Activated CD8-positive, alpha-beta memory T cell treated with anti-CD3 and anti-CD28 coated beads, Interleukin-2, amount 10 ng/mL, durations not matched to agents 7 days and 5 days (primary cell): ENCODE measurements at places on chromosomes 11 and 22.

DNA sequence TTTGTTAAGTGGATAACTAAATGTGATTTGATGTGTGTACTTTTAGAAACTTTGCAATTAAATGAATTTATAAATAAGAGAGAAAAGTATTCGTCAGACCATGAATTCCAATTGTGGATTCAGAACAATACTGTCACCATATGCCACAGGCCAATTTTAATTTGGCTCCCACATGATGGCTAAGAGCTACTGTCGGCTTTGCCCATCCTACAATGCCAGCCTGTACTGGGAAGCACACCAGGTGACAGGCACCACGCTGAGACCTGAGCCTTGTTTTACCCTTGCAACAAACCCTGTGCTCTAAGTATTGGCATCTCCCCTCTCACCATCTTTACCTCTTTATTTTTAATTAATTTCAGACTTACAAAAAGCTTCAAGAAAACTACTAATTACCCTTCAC is 14.0 kb downstream of the RAB30 start:
- H3K4me1 ChIP-seq = peaks cover 62% of the 10 kb centered on the region
- H3K27ac ChIP-seq = no peak overlapping the region
- H3K36me3 ChIP-seq = peaks cover 32% of the 10 kb centered on the region
- DNase-seq = no peak
- H3K4me3 ChIP-seq = no peak overlapping the region

DNA sequence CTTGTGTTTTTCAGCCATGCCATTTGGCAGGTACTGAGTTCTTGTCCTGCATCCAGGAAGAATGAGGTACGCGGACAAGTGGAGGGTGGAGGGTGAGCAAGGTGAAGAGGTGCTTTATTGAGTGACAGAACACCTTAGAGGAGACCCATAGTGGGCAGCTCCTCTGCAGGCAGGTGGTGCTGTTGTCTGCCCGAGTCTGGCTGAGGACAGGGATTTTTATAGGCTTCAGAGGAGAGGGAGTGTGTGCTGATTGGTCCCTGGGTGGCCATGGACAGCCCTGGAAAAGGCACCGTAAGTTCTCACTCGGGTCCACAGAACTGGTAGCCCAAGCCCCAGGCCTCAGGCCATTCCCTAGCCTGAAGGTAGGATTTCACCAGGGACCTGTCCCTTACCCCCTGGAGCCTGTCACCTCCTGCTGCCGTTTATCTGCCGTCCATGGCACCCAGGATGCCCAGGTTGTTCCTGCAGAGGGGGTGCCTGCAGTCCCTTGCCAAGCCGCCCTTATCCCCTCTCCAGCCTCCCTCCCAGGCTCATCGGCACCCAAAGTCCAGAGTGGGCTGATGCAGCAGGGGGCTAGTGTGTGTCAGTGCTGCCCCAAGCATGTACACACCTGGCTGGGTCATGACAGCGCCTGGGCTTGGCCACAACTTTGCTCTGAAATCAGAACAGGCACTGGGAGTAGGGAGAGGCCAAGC is 213.6 kb downstream of the LRRC4C start:
- no peaks in the 10 kb centered on the region for H3K4me1 ChIP-seq
- H3K27ac ChIP-seq = no peak overlapping the region

DNA sequence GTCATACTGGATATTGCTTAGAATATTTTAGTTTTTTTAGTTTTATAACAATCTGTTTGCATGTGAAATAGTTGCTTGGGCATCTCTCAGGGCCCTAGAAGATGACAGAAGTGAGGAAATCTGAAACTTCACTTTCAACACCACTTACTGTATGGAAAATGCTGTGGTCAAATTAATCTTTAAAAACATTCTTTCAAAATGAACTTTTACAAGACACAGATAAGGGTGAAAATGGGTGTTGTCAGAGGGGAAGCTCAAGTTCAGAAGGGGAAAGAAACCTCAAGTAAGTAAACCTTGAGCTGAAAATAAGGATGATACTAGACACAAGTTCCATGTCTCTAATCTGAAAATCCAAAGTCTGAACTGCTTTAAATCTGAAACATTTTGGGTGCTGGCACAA is 1840.1 kb upstream of the RAG2 start:
- H3K4me3 ChIP-seq = no peak overlapping the region
- H3K27ac ChIP-seq = no peak overlapping the region
- H3K36me3 ChIP-seq = no peaks in the 10 kb centered on the region
- no peaks in the 10 kb centered on the region for H3K27me3 ChIP-seq

DNA sequence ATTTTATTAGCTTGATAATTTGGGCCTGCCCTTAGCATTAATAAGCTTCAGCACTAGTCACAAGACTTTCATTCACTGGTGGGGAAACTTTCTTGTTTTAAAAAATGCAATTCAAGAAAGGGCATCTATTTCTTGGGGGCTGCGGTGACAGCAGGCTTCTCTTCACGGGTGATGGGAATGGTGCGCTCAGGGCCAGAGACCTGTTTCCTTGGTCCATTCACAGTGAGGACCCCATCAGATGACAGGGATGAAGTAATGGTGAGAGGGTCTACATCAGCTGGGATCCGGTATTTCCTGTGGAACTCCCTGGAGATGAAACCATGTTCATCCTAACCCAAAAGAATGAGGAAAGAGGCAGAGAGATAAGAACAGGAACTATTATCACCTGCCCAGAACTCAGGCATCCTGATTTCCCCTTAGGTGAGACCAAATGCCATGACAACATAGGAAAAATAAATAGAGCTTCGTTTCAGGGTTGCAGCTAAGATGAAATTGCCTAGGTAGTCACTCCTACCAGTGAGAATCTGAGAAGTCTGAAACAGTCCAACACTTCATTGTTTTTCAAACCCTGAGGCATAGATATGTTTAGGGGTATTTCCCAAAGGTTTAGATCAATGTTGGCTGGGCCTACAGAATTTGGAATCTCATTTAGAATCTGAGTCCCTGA is 2.8 kb downstream of the CRYAB start:
- peaks cover 51% of the 10 kb centered on the region for H3K27me3 ChIP-seq
- no peaks in the 10 kb centered on the region for H3K4me1 ChIP-seq
- no peak for DNase-seq
- H3K4me3 ChIP-seq = no peak overlapping the region
- H3K36me3 ChIP-seq = no peaks in the 10 kb centered on the region

- no peak overlapping the region for H3K4me3 ChIP-seq
- H3K27me3 ChIP-seq = no peaks in the 10 kb centered on the region
- H3K36me3 ChIP-seq = no peaks in the 10 kb centered on the region
- H3K27ac ChIP-seq = no peak overlapping the region
Observed at GRCh38 chr11:109308551-109308950, 113.4 kb upstream of the C11orf87 start.

DNA sequence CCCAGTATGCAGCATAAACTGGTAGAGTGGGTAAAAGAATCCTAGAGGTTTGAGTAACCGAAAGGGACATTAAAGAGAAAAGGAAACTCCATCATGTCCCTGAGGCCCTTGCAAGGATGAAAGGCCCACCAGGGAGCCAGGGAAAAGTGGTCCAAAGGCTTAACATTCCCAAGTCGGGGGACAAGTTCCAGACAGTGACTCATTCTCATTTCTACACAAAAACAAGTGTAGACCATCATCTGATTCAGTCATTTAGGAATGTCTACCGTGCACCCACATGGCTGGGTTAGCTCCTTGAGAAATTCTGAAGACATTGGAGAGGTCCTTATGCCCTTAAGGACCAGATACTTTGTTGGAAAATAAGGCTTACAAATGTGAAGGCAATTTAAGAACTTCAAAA is 4.8 kb upstream of the NOX4 start:
- no peak overlapping the region for H3K27ac ChIP-seq
- no peak for DNase-seq
- no peak overlapping the region for H3K4me3 ChIP-seq
- H3K4me1 ChIP-seq = no peaks in the 10 kb centered on the region
- no peaks in the 10 kb centered on the region for H3K36me3 ChIP-seq

DNA sequence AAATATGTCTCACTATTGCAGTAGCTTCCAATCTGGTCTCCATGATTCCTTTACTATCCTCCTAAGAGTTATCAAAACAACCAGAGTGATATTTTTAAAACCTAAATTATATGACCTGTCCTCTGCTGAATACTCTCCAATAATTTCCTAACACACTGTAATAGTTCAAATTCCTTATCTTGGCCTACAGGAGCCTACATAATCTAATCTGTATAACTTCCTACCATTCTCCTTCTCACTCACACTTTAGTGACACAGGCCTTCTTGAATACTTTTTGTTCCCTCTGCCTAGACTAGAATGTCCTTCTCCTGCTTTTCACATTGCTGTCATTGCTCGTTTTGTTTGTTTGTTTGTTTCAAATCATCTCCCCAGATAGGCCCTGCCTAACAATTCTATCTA is 9.4 kb downstream of the FHIP1B start:
- no peak overlapping the region for H3K4me3 ChIP-seq
- no peaks in the 10 kb centered on the region for H3K27me3 ChIP-seq
- no peak overlapping the region for H3K27ac ChIP-seq
- DNase-seq = no peak
